ENCODE measurements at places on chromosomes 1 and 21.
A peak's percentile ranks its signal among the peaks of the same experiment; 100 is the strongest.

GRCh38 chr1:88873737-88874349 is 17.5 kb downstream of the GTF2B start:
- DNase-seq: no peak

- DNase-seq: no peak
Observed at GRCh38 chr1:119000371-119001180, 12.4 kb upstream of the TBX15 start.

DNA sequence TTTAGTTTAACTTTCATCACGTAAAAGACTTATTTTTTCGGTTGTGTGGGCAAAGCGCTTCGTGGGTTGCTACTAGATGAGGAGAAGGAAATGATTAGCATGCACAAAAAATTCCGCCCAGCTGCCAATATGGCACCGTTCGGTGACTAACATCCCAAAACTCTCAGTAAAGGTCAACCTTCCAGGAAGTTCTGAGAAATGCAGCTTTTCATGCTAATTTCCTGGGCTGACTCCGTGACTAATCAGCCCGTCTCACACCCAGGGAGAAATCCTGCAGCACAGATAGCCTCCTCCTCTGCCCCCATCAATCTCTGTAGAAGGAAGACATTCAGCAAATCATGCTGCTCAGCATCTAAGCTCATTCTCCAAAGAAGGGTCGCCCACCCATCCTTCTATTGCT is 34.1 kb downstream of the TMCO4 start:
- DNase-seq: no peak

DNA sequence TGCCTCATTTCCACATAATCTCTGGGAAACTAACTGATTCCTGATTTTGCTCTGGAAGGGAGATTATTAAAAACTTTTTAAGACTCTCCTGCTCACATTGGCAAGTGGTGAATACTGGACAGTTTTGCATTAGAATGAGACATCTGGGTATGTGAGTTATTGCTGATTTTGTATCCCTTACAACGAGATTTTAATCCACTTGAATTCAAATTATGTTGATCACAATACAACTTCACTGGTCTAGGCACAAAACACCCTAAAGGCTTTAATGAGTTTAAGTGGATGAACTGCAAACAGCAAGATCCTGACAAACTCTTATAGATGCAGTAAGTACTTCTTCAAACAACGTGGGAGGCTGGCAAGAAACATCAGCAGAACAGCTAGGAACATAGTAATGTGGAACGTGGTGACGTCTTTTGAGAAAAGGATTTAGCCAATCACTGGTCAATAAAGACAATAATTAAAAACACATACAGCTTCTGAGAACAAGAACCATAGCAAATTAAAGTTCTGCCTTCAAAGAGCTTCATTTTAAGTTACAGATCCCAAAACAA is 10.2 kb upstream of the LYPLAL1 start:
- no peak for DNase-seq

- DNase-seq: no peak
Observed at GRCh38 chr1:68490046-68490651, 6.7 kb downstream of the DEPDC1 start.

- DNase-seq: peak; percentile 71
Observed at GRCh38 chr1:5509664-5510452, 482.4 kb downstream of the NPHP4 start.

GRCh38 chr1:29532285-29532684 is 296.0 kb downstream of the PTPRU start:
- DNase-seq: no peak

DNA sequence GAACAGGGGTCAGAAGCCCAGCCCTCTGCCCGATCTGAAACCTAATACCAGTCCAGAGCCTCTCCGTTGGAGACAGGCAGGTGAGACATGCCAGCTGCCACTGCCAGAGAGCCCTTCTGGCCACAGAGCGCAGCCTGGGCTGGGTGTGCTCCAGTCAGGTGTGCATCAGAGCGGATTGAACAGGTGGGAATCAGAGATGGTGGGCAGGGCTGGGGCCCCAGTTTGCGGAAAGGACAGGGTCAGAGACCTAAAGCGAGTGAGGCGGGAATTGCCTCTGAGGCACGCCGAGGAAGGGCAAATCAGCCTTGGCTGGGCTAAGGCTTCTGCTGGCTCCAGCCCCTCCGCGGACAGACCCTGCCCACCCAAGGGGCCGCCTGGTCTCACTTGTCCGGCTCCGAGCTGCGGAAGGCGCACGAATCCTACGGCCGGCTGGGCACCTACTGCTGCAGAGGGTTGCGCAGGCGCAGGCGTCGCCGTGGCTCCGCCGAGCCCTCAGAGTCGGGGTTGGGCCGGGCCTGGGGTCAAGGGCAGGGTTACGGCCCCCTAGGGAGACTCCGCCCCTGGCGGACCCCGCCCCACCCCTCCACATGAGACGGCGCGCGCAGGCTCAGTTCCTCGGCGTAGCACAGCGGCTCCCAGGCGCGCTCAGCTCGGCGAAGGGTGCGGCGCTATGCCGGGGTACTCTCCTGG is 10.3 kb downstream of the CPLANE2 start:
- DNase-seq: no peak

GRCh38 chr1:92367496-92367895 is 68.6 kb downstream of the RPAP2 start:
- no peak for DNase-seq

DNA sequence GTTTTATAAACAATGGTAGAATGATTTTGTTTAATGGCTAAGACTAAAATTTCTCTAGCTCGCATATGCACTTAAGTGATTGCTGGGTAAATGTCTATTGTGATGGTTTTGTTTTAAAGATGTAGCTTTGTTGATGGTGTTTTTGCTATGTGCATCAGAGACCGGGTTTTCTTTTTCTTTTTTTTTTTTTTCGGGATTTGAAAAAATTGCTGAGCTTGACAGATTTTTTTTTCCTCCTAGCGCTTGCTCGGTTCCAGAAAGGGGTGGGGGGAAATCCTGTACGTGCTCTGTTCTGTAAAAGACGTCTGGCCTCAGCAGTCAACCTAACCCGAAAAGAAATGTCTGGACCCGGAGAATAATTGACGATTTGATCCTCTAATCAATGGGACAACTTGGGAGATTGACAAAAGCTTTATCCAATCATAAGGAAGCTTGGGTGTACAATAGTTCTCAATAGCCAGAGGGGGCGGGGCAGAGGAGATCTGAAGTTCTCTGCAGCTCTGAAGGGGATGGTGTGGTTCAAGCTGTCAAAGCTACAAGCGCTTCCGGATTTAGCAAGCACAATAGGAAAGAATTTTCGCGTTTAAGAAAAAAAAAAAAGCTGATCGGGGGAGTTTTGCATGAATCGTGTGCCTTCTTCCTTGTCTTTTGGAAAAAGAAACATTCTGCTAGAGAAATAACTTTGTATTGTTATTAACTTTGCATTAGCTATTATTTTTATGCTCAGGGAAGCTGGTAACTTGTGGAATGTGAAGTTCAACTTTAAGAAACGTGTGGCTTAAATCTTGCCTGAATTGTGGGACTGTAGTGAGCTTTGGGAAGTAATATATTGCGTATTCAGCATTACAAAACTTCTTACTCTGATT is 4.5 kb upstream of the NFIA start:
- DNase-seq: peak; percentile 86

- no peak for DNase-seq
Observed at GRCh38 chr21:29233611-29234540, 64.8 kb upstream of the BACH1 start.

DNA sequence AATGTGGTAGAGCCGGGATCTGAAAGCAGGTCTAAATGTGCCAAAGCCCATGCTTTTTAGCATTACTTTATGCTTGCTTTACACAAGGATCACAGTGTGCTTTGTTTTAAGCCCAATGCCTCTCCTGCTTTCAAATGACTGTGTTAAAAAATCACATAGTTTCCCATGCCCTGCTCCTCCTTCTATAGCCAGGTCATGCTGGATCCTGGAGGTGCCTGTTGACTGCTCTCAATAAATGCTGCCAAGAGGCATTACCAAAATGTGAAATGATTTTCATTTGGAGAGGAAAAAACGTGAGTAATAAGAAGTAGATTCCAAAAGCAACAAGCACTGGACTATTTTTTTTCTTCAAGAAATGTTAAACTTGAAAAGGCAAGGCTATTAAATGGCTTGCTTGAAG is 420.7 kb upstream of the USP24 start:
- DNase-seq: no peak

DNA sequence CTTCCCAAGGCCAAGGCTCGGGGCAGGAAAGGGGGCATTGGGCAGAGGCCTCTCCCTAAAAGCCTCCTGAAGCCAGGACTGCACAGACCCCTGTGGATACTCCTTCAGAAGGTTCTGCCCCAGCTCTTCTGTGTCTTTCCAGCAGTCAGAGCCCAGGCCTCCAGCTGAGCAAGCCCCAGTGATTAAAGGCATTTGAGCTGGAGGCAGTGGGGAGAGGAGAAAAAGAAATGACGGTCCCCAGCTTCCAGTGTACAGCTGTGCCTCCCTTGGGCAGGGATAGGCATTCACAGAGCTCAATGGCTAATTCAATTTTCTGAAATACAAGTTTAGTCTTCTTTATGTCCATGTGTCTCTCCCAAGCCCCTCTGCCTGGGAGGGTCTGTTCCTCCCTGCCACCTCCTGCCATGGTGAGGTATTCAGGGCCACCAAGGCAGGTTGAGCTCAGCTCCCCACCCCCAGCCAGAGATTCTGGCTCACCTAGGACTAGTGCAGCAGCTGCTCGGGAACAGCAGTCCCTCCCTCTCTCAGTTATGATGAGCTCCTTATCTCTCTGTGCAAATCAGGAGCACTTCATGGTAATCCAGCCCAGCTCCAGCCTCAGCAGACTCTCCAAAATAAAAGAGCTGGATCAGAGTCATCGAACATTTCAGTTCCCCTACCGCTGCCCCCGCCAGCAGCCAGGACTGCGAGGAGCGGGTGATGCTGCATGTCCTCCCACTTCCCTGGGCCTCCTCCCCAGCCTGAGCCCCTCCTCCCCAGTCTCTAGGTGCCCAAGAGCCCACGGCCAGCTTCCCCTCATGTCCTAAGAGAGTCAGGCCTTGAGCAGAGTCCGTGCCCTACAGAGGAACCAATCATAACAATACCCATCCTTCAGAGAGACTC is 208.4 kb upstream of the ZC3H12A start:
- no peak for DNase-seq

GRCh38 chr21:28444111-28444510 is 548.6 kb downstream of the LTN1 start:
- no peak for DNase-seq

DNA sequence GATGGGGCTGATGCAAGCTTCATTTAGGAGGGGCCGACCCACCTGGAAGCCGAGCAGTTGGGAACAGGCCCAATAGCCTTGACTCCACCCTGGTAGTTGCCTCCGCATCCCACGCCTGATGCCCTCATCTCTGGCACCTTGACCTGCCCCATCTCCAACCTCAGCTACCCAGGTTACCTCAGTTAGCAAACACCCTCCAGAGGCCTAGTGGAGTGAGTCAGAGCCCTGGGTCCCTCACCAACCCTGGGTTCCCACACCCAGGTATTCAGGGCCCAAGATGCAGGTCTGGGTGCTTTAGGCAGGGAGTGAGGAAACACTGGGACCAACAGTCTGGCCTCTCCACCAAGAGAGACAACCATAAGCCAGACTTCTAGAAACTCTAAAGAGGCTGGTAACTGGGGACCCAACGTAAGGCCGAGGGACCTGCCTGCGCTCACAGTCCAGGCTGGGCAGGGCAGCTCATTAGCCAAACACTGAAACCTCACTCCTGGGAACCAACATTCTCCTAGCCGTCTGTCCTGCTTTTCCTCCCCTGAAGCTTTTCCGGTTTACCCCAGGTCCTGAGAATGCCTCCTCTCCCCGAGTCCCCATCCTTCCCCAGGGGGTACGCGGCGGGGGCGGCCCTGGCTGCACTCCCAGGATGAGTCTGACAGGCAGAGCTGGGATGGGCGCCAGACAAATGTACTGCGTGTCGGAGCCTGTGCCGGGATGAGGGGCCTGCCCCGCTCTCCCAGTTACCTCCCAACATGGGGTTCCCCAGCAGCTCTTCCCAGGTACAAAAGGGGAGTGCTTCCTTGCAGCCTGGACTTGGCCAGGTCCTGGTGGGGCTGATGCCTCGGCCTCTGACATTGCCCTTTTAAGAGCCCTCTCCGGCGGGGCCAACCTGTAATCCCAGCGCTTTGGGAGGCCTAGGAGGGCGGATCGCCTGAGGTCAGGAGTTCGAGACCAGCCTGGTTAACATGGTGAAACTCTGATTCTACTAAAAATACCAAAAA is 8.9 kb upstream of the CELSR2 start:
- no peak for DNase-seq

DNA sequence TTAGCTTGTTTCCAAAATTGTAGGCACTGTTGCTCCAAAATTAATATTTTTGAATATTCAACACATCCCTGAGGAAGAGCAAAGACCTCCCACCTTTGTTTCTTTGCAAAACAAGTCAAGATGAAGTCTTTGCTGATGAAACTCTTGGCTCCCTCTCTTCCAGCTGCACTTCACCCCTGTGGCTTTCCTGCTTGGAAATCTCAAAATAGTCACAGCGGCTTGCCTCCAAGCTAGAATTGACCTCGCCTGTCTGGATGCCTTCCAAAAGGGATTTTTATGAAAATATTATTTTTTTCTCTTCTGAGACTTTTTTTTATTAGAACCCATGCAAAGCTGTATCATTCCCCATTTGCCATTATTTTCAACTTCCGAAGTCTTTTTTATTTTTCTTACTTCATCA is 71.1 kb upstream of the MROH9 start:
- no peak for DNase-seq

- no peak for DNase-seq
Observed at GRCh38 chr1:43616383-43616782, 33.6 kb upstream of the KDM4A start.

- DNase-seq: no peak
Observed at GRCh38 chr1:199135901-199136300, 497.1 kb downstream of the PTPRC start.

- DNase-seq: no peak
Observed at GRCh38 chr1:245575710-245576109, 420.9 kb downstream of the KIF26B start.

DNA sequence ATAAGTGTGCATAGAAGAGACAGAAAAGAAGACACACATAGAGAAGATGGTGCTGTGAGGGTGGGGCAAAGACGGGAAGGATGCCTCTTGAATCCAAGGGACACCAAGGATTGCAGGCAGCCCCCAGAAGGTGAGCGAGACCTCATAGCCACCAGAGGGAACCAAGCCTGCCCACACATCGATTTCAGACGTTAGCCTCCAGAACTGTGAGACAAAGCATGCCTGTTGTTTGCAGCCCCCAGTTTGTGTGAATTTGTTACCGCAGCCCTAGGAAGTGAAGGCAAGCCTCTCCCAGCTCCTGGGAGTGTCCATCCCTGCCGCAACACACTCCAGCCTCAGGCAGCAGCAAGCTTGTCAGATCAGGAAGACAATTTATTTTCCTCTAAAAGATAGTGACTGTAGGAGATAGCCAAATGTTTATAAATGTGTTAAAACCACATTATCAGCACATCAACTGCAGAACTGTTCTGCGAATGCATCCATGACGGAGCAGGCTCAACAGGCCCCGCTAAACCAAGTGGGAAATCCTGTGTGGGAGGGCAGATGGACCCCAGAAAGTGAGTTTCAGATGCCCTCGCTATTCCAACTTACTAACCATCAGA is 543.3 kb downstream of the MATN1 start:
- no peak for DNase-seq
